Thyroid gland (tissue), 4 donors: ENCODE measurements at places on chromosomes 6 and 20. TPM values are rescaled to one million over a fixed set of nuclear protein-coding genes. Genes with fewer than 3 reads are reported as not detected.
A peak's percentile ranks its signal among the peaks of the same experiment; 100 is the strongest.

The GABRR2 gene
- 2.1 TPM for total RNA-seq

DNA sequence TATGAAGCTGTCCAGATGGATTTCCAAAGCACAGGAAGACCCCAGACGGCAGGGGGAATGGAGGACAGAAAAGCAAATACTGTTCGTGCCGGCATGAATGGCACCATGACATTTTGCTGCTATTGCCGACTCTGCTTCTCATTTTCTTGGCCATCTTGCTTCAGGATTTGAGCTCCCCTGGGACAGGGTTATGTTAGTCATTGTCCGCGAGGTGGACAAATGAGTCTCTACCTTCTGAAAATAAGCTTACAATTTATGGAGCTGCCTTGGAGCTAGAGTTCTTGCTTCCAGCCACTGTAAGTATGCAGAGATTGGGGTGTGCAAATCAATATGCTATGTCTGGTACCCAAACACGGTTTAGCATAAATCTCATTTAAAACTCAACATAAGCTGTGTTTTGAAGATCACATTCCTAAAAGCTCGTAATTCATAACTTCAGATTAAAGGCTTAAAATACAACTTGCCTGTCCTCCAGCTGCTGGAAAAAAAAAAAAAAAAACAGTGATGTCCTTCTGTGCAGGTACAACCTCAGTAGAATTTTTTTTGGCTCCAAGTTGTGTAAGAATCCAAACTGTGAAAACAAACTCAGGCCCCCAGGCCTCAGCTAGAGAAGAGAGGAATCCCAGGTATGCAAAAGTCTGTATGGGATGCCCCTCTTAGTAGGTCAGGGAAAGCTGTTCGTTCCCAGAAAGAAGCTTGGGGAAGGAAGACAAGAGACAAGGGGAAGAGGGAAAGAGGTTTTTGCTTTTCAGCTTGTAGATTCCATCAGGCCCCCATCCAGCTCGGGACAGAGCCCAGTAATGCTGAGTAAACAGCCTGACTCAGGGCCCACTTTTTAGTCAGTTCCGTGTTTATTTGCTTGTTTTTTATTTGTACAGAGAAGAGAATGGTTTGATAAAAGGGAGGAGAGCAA, 184.2 kb upstream of the FOXA2 start:
- H3K27ac ChIP-seq = peak overlapping the region; percentile 21
- H3K27me3 ChIP-seq = no peaks in the 10 kb centered on the region
- DNase-seq = no peak
- no peak overlapping the region for H3K4me3 ChIP-seq
- H3K4me1 ChIP-seq = peaks cover 20% of the 10 kb centered on the region
- H3K36me3 ChIP-seq = no peaks in the 10 kb centered on the region

GRCh38 chr6:4809999-4810918, 34.1 kb downstream of the CDYL start:
- no peaks in the 10 kb centered on the region for H3K27me3 ChIP-seq
- H3K4me3 ChIP-seq = no peak overlapping the region
- peaks cover 28% of the 10 kb centered on the region for H3K4me1 ChIP-seq
- no peak for DNase-seq
- no peaks in the 10 kb centered on the region for H3K36me3 ChIP-seq

- no peak overlapping the region for H3K27ac ChIP-seq
- H3K4me1 ChIP-seq = no peaks in the 10 kb centered on the region
- no peaks in the 10 kb centered on the region for H3K36me3 ChIP-seq
These were observed 399.9 kb upstream of the MARCKS start for GRCh38 chr6:113457198-113457597.
